Breast epithelium (tissue), 4 donors: ENCODE measurements at places on chromosomes 1 and 21. TPM values are rescaled to one million over a fixed set of nuclear protein-coding genes. Genes with fewer than 3 reads are reported as not detected.

DNA sequence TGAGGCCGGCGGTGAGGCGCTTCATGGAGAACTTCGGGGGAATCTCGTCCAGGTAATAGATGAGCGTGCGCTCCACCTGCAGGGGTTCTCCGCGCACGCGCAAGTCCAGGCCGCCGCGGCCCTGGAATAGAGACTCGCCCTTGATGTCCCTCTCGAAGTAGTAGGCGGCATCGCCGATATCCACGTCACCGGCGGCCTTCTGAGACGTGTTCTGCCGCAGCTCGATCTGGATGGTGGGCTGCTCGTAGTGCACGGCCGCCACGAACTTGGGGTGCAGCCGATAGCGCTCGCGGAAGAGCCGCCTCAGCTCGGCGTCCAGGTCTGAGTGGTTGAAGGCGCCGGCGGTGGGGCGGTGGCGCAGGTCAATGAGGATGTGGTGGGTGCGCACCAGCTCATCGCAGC, 726 bp downstream of the TACSTD2 start:
- DNase-seq, result peak; percentile 45

- DNase-seq, result no peak
Measured at GRCh38 chr1:24635195-24635843, 7.8 kb upstream of the SRRM1 start.

DNA sequence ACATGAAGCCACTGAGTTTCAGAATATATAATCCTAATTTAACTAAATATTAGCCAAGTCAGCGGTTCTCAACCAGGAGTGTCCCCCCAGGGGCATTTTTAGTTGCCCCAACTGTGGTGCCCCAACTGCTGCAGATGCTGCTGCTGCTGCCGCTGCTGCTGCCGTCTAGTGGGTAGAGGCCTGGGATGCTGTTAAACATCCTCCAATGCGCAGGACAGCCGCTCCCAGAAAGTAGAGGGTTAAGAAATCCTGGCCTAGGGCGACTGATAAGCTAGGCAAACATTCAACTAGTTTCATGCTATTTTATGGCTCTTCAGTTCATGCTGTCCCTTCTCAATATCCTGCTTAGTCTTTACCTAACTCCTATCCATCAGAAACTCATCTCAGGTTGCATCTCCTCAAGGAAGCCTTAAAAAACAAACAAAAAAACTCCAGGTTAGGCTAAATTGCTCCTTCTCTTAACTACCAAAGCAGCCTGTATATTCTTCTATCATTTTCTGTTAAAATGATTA, 9.9 kb upstream of the DCAF6 start:
- no peak for DNase-seq

DNA sequence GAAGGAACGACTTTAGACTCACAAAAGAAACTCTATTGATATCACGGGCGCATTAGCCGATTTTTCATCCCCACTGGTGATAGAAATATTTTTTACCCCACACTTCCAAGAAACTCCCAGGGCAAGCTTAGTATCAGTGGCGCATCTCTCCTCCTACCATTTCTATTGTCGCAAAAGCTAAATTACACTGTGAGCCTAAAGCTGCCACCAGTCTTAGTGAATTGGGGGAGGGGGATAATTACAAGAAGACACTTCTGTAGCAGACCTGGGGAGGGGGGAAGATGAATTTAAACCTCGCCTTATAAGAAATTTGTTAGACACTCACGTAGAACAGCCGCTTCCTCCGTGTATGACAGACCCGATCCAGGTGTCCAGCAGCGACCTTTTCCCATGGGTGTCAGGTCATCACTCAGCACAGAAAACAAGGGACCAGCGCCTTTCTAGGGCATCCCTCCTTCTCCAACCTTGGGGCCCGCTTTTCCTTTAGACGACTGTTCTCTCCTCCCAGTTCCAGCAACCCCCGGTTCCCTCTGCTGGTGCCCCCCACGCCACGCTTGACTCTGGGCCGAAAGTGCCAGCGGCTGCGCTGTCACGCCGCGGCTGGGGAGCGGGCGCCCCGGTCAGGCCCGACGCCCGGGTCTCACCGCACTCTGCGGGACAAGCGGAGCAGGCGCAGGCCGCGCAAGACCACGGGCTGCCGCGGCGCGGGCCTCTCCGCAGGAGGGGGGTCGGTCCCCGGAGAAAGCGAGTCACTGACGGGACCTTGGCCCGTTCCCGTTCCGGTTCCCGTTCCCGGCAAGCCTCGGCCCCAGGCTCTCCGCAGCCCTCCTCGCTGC, 821 bp downstream of the PHC2 start:
- DNase-seq, result no peak

DNA sequence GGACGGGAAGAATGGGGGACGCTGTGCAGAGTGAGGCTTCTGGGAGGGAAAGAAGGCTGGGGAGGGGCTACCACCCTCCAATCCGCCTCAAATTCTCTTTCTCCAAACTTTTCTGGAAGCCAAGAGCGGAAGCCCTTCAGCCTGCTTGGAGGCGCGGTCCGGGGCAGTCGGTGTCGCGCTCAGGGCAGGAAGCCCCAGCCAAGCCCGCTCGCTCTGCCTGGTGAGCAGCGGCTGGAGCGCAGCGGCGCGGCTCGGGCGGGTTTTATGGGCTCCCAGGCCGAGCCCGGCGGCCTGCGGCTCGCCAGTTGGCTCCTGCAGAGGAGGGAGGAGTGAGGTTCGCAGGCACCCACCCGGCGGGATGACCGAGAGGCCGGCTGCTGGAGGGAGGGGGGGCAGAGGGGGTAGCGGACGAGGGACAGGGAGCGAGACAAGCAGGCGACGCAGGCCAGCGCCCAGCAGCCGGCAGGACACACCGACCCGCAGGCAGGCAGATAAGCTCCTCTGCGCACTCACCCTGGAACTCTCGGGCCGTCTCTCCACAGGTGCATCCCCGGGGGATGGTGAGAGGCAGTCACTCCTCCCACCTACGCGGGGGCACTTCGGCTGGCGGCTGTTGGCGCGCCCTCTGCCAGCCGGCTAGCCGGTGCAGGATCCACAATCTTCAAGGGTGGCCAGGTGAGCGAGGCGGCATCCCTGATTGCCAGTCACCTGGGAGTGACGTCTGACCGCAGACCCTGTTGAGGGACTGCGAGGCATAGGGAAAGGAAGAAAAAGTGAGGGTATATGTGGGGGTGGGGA, at the start of gene AVPR1B:
TSS of gene AVPR1B (minus strand) at position 238 of the 798 bp plus-strand sequence. CDS start 498 bp downstream, outside the sequence.
- DNase-seq, result no peak

Gene BRINP3
- total RNA-seq, result not detected

DNA sequence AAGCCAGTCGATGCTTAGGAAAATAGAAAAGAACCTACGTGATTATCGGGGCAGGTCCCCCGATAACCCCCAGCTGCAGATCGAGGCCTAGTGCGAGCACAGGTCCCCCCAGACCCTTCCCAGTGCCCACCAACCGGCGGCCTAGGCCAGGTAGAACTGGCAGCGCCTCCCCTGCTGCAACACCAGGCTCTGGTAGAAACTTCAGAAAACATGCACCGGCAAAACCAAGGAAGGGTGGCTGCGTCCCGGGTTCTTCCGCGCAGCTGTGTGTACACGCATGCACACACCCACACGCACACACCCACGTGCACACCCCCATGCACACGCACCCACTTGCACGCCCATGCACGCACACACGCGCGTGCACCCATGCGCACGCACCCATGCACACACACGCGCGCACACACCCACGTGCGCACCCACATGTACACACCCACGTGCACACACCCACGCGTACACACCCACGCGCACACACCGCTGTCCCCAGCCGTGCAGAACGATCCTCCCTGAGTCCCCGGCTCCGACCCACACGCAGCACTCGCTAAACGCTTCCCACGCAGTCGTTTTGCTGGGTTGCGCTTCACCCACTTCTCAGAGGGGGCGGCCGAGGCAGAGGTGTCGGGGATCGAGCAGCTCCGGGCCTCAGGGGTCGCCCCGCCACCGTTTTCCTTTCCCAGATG, 5.2 kb downstream of the TSPEAR start:
- no peak for DNase-seq

- DNase-seq, result no peak
Measured at GRCh38 chr1:59751801-59752200, 62.9 kb upstream of the HOOK1 start.

DNA sequence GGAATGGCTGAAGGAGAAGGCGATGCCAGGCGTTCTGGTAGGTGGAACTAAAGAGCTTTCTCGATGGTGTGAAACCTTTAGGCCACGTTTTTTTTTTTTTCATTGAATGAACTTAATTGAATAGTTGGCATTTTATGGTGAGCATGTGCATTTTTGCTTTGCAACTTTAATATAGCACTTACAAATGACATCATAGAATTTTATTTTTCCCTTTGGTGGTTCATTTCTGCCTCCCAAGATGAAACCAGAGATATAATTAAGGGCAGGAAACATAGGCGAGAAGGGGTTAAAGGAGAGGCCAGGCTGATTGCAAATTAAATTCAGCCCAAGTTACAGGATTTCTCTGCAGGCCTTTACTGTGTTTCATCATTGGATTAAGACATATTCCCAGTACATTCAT, 85.5 kb upstream of the L1TD1 start:
- no peak for DNase-seq

- no peak for DNase-seq
Measured at GRCh38 chr1:219042769-219043168, 130.9 kb upstream of the LYPLAL1 start.

DNA sequence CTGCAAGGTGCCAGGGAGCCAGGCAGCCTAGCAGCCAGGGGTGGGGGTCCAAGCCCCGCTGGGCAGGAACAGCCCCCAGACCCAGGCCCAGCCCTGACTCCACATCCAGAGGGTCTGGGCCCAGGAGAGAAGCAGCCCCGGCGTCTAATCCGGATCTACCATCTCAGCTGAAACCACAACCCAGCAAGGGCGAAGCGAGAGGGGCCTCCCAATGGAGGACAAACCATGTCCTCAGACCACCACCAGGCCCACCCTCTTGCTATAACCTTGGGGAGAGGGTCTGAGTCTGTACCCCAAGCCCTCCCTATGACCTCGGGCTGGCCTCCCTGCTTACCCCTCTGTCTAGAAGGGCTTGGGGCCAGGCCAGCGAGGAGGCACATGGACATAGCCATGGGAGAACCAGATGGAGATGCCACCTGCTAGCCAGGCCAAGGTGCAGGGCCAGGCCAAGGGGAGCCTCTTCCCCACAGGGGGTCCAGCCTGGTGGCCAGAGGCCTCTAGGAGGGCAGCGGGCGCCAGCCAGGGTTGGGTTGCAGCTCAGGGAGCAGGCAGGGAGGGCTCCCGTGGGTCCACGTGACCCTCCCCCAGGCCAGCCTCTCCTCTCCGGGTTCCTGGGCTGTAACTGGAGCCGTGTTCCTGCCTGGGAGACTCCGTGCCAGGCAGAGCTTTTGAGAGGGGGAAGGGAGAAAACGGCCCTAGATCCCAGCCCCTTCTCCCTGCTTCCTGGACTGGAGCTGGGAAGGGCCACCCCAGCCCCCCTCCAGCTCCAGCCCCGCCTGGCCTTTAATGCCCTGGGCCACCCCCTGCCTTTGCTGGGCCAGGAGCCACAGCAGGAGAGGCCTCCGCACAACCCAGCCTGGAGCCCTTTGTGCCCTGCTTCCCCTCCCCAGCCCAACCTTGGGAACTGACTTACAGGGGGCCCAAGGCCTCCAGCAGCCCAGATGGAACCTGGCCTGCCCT, 2.5 kb downstream of the WNT9A start:
- no peak for DNase-seq

Gene OR2AK2
- 0.44 TPM for total RNA-seq

Gene ACAP3
- total RNA-seq, result 26.9 TPM

Gene FNDC7
- total RNA-seq, result not detected

DNA sequence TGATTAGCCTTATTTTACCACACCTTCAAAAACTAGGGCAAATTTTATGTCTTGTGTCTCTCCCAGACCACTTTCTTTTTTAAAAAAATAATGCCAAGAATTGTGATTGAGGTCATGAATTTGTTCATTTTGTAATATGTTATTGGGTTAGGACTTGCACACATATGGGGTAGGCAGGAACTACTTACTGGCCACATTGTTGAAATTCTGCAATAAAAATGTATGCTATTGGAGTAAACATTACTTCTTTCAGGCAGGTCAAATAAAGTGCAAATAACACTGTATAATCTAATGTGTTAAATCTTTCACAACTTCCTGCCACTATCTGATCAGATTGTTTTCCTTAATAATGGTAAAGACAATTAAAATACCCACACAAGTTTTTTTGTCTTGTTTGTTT, 166.6 kb upstream of the COL11A1 start:
- DNase-seq, result no peak

Gene VHLL
- total RNA-seq, result 0.98 TPM

Gene STYXL2
- 0.33 TPM for total RNA-seq

Gene CFAP126
- total RNA-seq, result not detected

DNA sequence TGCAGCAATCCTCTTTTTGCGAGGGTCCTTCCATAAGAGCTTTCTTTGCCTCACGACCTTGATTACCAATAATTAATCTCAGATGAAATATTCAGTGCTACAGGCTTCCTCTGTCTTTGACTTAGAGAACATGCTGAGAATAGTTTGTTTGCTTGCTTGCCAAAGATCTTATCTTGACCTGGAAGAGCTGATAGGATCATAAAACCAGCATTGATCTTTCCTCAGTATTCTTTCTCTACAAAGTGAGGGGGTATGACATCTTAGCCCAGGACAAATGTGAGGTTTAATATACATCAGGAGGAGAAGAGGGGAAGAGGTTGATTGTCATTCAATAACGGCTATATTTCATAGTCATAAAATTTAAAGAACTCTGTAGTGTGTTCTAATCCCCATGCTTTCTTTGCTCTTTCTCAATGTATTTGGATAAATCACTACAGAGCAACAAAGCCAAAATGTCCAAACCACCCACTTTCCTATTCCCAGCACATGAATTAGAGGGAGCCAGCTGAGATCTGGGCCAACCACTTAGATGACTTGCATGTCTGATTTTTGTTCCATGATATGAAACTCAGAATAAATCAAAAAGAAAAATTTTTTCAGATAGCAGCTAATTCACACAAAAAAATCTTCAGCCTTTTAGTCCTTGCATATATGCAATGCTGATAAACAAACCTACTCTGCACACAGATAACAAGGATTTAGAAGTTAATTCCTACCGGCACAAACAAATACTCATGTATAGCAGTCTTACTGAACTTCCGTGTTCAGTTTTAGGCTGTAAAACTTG, 50.5 kb upstream of the IPO9 start:
- DNase-seq, result no peak

DNA sequence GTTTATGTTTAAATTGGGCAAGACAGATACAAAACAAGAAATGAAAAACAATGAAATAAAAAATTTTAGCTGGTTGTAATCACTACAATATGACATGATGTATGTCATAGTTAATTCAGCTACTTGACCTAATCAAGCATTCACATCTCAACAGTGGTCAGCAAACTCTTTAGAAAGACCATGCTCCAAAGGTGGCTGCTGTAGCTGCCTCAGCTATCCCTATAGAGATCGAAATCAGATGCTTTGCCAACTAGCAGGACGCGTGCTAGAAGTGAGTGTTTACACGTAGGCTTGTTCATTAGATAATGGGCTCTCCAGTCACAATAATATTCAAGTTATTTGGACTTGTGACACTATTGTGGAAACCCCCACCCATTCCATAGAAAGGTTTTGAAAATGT, 25.9 kb downstream of the RGS5 start:
- DNase-seq, result no peak

Gene C8B
- total RNA-seq, result not detected
